ENCODE measurements at places on chromosomes 1 and 21.

GRCh38 chr1:60281360-60281932 is 207.9 kb upstream of the C1orf87 start:
- DNase-seq, result peak; percentile 71

DNA sequence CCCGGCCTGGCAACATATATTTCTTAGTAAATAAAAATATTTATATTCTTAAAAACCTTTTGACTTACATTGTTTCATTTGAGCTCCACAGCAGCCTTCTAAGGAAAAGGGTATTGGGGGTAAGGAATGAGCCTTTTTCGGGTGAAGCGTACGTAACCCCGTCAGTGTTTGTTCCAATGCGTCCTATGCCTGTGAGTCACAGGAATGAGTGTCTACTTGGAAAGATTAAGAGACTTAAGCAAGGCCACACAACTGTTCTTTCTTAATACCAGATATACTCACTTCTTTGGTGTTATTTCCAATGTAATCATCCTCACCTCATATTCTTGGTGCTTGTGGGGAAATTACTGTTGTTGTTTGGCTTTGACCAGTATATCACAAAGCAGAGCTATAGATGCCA is 22.7 kb downstream of the WDTC1 start:
- DNase-seq, result no peak

- DNase-seq, result no peak
These were observed 974 bp downstream of the ACTN2 start for GRCh38 chr1:236687273-236687672.

GRCh38 chr1:113194846-113195830 is 122.1 kb downstream of the LRIG2 start:
- DNase-seq, result no peak

DNA sequence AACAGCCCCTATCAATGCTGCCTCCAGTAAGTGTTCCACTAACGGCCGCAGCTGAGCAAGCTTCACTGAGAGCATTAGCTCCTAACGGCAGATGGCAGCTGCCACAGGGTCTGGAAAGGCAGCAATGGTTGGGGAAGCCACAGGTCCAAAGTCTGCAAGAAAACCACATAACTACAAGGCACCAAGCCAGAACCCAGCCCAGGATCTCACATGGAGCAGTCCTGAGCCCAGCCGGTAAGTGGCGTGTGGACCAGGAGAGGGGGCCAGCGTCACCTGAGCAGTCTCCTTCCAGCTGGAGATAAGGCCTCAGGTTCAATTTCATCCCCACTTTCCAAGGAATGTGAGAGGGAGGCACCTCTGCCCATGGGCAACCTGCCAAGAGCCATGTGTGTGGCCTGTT is 13.2 kb downstream of the SYT2 start:
- no peak for DNase-seq

- no peak for DNase-seq
These were observed 6.3 kb downstream of the BACH1 start for GRCh38 chr21:29305068-29305467.

- no peak for DNase-seq
These were observed 7.0 kb upstream of the ZBTB48 start for GRCh38 chr1:6572653-6573383.

GRCh38 chr1:21262293-21263051 is 27.8 kb downstream of the ECE1 start:
- no peak for DNase-seq

GRCh38 chr1:27809883-27810282 is 20.7 kb upstream of the PPP1R8 start:
- no peak for DNase-seq

GRCh38 chr1:201408176-201408833 is 9.2 kb upstream of the LAD1 start:
- DNase-seq, result peak; percentile 74

DNA sequence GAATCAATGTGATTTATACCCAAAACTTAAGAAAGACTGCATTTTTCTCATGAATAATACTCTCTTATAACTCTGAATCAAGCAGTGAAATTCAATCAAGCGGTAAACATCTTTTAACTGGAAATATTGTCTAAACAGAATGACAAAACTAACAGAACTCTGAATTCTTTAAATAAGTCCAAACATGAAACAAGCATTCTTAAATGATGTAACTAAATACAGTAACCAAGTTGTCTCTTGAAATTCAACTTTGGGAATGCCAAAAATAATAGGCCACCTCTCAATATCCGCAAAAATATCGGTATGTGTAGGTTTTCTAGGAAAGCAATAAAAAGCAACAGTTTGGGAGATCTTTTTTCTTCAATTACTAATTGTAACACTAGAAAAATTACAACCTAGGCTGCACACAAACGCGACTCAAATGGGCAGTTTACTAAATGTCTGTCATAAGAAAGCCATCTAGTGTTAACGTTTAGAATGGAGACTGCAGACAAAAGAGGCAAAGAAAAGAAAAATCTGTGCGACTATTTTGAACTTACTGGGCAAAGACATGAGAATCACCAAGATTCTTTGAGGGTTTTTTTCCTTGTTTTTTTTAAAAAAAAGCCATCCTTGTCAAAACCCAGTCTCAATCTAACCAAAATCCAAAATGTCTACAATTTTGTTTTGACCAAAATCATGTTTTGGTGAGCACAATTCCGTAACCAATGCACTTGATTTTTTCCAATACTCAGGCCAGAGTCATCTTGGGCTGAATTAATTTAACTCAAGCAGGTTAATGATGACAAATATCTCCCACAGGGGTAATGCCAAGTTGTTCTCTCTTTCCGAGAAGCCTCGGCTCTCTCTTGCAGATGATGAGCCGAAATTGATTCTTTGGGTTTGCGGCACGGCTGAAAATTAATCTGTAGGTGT is 1.3 kb downstream of the SIPA1L2 start:
- peak; percentile 43 for DNase-seq

DNA sequence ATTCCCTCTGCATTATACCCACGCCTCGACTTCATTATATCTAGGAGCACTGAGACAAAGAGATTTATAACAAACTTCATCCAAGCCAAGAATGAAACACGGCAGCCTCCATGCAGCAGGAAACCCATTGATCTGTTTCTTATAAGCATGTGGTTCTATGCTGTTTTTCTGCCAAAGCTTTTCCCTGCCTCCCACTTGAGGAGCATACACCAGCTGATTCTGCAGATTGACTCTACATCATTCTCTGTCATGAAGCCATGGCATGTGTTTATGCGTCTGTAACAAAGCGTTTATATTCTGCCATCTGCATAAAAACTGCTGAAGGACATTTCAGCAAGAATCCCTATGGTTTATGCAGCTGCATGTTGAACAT is 102.0 kb downstream of the CYYR1 start:
- no peak for DNase-seq

DNA sequence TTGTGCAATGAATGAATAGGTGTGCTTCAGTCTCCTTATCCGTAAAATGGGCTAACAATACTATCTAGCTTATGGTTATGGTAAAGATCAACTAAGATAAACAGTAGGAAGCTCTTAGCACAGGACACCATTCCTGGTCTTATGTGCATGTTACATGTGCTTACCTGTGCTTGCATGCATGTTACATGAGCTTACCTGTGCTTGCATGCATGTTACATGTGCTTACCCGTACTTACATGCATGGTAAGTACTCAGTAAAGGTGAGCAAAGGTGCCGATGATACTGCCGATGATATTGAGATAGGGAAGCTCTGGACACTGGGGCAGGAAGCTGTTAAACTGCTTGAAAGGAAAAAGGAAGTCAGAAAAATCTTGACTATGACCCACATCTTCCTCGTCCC is 211.0 kb upstream of the USP24 start:
- no peak for DNase-seq

DNA sequence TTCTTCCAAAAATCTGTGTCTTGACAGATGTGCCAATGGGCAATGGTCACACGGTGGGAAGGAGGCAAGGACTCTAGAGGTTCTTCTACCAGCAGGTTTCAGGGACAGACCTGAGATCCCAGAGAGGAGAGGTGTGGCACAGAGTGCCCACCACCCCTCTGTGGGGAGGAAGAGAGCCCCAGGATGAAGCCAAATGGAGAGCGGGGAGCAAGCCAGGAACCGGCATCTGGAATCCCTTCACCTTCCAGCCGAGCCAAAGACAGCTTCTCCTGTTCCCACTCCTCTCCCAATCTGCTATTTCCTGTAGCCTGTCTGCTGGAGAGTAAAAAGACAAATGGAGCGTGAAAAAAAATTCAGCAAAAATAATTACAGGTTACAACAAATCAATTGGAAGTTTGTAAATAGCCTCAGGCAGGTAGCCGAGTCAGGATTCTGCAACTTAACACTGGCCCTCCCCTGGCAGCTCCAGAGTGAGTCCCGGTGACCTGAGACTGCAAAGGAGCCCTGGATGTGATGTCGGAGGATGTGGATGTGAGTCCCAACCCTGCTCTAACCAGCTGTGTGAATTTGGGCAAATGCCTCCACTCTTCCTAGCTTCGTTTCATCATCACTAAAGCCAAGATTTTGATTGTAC is 45.4 kb upstream of the LRRN2 start:
- DNase-seq, result no peak

DNA sequence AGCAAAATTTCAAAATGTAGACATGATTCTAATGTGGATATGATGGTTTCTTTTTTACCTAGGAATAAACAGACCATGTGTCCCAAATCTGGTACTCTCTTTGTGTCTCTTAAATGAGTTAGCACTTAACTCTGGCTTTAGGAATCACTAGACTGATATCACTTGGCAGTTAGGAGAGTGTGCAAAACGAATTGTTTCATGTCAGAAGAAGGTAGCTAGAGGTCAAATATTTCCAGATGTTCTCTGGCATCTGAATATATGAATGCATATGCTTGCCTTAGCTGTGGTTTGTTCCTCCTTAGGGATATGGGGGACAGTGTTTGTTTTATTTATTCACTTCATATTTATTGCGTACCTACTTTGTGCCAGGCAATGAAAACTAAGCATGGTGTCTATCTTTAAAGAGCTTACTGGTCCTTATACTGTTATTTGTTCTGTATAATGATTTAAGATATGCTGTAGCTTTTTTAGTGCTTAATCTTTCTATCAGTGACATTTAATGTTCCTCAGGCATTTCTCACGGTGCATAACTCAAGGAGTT is 65.2 kb downstream of the LRRC8C start:
- DNase-seq, result no peak

DNA sequence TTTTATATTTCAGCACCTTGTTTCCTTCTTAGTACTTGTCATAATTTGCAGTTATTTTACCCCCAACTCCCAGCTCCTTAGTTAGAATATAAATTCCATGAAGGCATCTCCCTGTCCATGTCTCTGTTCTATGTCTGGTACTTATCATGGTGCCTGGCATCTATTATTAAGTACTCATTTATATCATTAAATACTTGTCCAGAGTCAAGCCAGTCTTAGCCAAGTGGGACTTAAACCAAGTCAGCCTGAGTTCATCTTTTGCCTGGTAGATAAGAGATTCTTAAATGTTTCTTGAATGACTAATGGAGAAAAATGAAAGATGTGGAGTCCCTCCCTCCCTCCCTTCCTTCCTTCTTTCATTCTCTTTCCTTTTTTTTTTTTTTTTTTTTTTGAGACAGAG is 9.4 kb downstream of the SLC25A44 start:
- no peak for DNase-seq

- DNase-seq, result peak; percentile 100
These were observed 9.5 kb downstream of the RNU1-2 start for GRCh38 chr1:16905110-16905867.

DNA sequence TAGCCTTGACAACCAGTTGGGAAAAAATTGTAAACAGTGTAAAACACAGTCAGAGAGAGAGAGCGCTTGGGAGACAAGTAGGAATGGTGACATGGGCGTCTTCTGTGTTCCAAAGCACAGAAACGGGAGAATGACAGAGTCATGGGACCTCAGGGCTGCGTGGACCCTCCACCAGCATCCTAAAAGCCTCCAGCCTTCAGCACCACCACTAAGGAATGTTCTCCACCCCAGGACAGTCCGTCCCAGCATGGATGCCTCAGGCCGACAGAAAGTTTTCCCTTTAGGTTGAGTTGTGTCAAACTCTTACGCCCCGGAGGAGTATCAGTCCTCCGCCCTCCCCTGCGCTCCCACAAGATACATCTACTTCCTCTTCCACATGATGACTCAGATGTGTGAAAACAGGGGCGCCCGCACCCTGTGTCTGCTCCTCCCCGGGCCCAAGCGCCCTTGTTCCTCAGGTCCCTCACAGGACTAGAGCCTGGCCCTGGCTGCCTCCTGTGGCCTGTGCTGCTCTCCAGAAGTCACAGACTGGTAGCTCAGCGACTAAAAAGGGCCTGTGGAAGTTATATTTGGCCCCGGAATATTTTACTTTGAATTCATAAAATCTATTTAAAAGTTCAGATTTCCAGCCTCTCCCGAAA is 63.9 kb upstream of the EFHD2 start:
- DNase-seq, result no peak

- no peak for DNase-seq
These were observed 264.2 kb downstream of the GRIK3 start for GRCh38 chr1:36769886-36770830.

- no peak for DNase-seq
These were observed 259.5 kb upstream of the CHRM3 start for GRCh38 chr1:239126884-239127283.

GRCh38 chr1:116308276-116308675 is 64.8 kb upstream of the ATP1A1 start:
- no peak for DNase-seq

DNA sequence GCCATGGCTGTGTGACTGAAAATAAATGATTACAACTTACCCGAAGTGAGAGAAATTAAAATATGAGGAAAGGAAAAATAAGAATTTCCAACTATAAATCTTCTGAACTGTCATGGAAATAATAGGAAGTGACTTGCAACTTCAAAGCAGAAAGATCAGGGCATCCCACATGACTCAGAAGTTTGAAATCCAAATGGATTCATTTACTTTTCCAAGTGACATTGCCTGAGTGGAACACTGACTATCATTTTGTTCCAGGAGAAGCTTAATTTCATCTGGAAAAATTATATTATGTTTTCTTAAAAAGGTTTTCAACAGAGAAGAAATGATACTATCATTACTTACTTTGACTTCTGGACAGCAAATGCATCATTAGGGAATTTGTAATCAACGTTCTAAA is 110.8 kb downstream of the GREM2 start:
- no peak for DNase-seq

GRCh38 chr1:33616780-33617179 is 144.3 kb downstream of the ZSCAN20 start:
- DNase-seq, result no peak

DNA sequence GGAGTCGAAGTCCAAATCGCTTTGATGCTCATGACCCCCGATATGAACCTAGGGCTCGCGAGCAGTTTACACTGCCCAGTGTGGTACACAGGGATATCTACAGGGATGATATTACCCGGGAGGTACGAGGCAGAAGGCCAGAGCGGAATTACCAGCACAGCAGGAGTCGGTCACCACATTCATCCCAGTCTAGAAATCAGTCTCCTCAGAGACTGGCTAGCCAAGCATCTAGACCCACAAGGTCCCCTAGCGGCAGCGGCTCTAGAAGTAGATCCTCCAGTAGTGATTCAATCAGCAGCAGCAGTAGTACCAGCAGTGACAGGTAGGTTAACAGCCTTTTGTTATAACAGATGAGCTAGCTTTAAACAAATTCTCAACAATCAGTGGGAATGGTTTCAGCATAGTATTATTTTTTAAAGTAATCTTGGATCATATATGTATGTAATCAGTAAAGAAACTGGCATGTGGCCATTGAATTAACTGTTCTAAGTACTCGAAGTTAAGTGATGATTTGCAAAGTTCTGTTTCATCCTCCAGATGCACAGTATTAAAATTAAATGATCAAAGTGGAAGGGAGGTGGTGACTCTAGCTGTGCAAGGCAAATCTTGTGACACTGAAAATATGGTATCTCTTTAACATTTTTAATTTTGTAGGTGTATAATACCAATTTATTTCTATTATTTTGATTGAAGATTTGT is 29.0 kb downstream of the SPEN start:
- peak; percentile 33 for DNase-seq

GRCh38 chr1:55536545-55536865 is 321.3 kb upstream of the USP24 start:
- no peak for DNase-seq

Data from NAMALWA (cell line).